ENCODE measurements at places on chromosomes 2 and 18. TPM values are rescaled to one million over a fixed set of nuclear protein-coding genes. Genes with fewer than 3 reads are reported as not detected.

- no peaks in the 10 kb centered on the region for H3K36me3 ChIP-seq
- no peak overlapping the region for H3K4me3 ChIP-seq
- no peak for DNase-seq
- no peak overlapping the region for H3K27ac ChIP-seq
- H3K4me1 ChIP-seq = no peaks in the 10 kb centered on the region
- no peaks in the 10 kb centered on the region for H3K27me3 ChIP-seq
Measured at GRCh38 chr2:195899226-195899625, 169.4 kb downstream of the DNAH7 start.

GRCh38 chr18:31965316-31965970, 22.5 kb upstream of the TRAPPC8 start:
- 0 out of 2 replicates have a peak, but pooled peaks cover 4% of the 10 kb centered on the region for H3K36me3 ChIP-seq
- H3K4me1 ChIP-seq = peaks cover under 1% of the 10 kb centered on the region
- no peak overlapping the region for H3K27ac ChIP-seq
- no peak overlapping the region for H3K4me3 ChIP-seq
- no peaks in the 10 kb centered on the region for H3K27me3 ChIP-seq

The ZNF396 gene
- total RNA-seq = 1.2 TPM

- H3K36me3 ChIP-seq = peaks cover 10% of the 10 kb centered on the region
- no peaks in the 10 kb centered on the region for H3K27me3 ChIP-seq
- peaks cover 2% of the 10 kb centered on the region for H3K4me1 ChIP-seq
- no peak for DNase-seq
Measured at GRCh38 chr18:39586741-39587140, 2021.1 kb upstream of the CELF4 start.

GRCh38 chr2:15941871-15942710, 1.7 kb downstream of the MYCN start:
- no peak overlapping the region for H3K27ac ChIP-seq
- H3K36me3 ChIP-seq = peaks cover 49% of the 10 kb centered on the region
- H3K4me1 ChIP-seq = peaks cover 10% of the 10 kb centered on the region
- no peak for DNase-seq

The SCN7A gene
- 0.11 TPM for total RNA-seq

DNA sequence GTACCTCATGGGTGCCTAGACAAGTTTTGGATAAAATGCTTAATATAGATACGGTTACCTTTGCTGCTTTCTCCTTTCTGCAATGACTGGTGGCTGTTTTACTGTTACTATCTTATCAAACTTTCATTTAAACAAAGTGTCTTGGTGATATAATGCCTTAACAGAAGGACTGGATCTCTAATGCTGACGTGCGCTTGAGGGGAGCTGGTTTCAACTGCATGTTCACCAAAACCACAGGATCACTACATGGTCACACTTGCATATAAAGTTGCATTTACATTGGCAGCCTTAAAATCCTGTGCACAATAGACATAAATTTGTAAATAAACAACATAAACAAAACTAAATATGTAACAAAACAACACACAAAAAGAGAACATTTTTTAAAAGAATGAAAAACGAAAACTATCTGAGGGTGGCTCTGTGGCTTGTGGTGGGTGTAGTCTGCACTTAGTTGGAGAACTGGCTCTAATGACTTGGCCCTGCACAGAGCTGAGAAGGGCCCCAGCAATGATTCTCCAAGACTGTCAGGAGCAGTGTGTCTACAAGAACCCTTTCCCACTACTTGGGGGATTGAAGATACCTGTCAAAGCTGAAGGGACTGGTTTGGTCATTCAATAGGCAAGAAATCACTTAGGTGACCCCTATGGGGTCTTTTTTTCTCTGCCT, 135.5 kb downstream of the UXS1 start:
- H3K4me3 ChIP-seq = no peak overlapping the region
- H3K4me1 ChIP-seq = no peaks in the 10 kb centered on the region
- H3K27me3 ChIP-seq = no peaks in the 10 kb centered on the region
- no peak overlapping the region for H3K27ac ChIP-seq
